ENCODE measurements at places on chromosomes 6 and 20. TPM values are rescaled to one million over a fixed set of nuclear protein-coding genes. Genes with fewer than 3 reads are reported as not detected.
A peak's percentile ranks its signal among the peaks of the same experiment; 100 is the strongest.

DNA sequence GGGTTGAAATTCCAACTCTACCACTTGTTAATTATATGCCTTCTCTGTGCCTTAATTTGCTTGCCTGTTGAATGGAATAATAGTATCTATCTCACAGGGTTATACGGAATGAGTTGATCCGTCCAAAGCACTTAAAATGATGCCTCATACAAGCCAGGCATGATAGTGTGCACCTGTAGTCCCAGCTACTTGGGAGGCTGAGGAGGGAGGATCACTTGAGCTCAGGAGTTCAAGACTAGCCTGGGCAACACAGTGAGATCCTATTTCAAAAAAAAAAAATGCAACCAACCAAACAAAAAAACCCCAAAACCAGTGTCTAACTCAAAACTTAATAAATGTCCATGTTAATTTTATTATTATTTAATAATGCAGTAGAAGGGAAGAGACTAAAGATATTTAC lies 35.3 kb downstream of the SAMHD1 start:
- DNase-seq: no peak

- peak; percentile 73 for DNase-seq
These were observed 6.1 kb upstream of the JARID2 start for GRCh38 chr6:15239616-15240364.

- no peak for DNase-seq
These were observed 243.3 kb downstream of the EPHA7 start for GRCh38 chr6:93176070-93176469.

Gene PGBD1
- 5.8 TPM for total RNA-seq

Gene LINC00237
- not detected for total RNA-seq

GRCh38 chr6:16058929-16059345 lies 69.9 kb upstream of the MYLIP start:
- DNase-seq: no peak

DNA sequence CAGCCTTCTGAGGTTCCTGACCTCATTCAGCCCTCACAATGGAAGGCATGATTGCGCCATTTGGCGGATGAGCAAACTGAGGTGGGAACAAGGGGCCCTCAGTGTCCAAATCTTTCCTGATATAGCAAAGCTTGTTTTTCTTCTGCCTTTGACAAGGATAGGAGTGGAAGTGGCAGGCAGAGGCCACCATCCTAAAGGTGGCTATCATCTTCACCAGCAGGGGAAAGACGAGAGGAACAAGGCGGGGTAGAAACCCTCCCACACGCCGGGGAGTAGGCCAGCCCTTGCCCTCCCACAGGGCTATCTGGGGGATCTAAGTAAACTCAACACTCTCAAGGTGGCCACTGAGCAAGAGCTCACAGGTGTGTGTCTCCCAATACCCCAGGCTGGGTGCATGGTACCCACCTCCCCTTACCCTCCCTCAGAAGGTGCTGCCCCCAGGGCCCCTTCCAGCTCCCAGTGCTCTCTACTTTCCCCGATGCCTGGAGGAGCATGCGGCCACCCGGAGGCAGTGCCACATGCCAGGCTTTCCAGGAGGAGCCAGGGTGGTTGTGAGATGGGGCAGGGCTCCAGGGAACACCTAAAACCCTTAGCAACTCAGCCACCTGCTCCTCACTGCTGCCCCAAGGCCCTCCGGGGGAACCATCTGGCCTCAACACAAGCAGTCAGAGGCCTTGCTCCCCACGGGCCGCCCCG lies 11.2 kb downstream of the SPDEF start:
- DNase-seq: no peak

- peak; percentile 18 for DNase-seq
These were observed 184.2 kb downstream of the PHF3 start for GRCh38 chr6:63819831-63820230.

DNA sequence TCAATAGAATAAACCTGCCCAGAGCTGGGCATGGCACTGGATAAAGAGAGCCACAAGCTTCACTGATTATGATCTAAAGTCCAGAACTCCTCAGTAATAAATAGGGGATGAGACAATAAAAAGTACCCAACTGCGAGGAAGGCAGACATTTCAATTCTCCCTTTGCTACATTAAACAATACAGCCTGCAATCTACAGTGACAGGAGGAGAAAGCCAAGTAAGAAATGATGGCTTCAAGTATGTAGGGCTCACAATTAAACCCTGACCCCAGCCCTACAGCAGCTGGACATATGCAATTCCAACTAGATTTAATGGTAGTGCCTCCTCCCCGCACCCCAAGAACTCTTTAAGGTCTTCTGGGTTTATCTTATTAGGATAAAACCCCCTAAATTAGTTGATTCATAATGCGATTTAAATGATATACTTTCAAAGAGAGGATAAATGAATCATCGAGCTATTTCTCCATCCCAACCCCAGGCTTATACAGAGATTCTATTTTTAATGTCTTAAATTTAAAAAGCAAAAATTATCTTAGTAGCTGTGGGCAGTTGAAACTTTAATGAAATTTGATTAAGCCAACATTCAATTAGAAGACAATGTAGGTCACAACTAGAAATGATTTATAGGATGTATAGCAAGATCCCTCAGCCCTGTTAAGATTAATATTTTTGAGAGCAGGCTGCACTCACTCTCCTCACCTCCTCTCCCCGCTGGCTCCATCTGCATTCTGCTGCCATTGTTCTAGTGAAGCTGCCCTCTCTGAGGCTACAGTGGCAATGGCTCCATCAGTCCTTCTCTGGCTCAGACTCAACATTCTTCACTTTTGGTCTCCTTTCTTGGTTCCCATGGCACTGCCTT lies 57.1 kb downstream of the OGFRL1 start:
- no peak for DNase-seq

DNA sequence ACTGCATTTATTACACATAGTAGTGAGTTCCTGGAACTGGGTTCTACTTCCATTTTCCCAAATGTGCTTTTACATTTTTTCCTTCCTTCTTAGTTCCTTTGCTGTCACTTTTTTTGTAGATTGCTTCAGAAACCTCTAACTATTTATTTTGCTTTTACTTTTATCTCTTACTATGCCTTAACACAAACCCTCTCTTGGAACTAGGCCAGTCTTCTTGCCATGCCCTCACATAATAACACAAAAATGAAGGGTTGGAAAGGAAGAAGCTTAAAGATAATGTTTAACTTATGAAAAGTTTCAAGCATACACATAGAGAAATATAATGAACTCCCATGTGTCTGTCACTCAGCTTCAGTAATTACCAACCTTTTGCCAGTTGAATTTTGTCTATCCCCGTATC lies 27.1 kb downstream of the TOP1 start:
- no peak for DNase-seq

Data from lung (tissue), 17 donors.